MCF 10A (cell line): ENCODE measurements at places on chromosomes 16 and 17.

DNA sequence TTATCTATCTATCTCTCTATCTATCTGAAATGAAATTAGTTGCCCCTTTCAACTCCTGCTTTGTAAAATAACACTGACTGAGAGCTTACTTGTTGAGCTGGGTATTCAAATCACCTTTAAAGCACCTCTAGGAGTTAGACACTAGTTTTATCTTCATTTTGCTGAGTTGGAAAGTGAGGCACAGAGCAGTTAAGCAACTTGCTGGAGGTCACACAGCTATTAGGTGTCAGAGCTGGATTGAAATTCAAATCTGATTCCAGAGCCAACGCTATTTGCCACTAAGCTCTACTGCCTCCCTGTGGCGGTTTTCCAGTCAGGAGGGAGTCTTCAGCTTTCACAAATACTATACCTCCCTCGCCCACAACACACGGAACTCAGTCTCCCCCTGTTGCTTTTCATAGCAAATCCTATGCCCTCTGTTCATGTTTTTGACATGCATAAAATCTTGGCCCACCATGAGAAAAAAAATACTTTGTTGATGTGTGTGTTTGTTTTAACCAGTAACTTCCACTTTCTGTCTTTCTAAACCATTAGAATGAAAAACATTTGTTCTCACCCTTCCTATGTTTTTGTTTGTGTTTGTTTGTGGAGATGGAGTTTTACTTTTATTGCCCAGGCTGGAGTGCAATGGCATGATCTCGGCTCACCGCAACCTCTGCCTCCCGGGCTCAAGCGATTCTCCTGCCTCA lies 74.8 kb upstream of the SMURF2 start:
- no peak overlapping the region for H3K27ac ChIP-seq
- DNase-seq = peak; percentile 59
- H3K4me1 ChIP-seq = peaks cover 17% of the 10 kb centered on the region
- no peaks in the 10 kb centered on the region for H3K27me3 ChIP-seq

- peaks cover 5% of the 10 kb centered on the region for H3K36me3 ChIP-seq
- no peak for DNase-seq
- no peaks in the 10 kb centered on the region for H3K27me3 ChIP-seq
- H3K27ac ChIP-seq = no peak overlapping the region
Measured at GRCh38 chr16:69496376-69496775, 69.4 kb upstream of the NFAT5 start.

DNA sequence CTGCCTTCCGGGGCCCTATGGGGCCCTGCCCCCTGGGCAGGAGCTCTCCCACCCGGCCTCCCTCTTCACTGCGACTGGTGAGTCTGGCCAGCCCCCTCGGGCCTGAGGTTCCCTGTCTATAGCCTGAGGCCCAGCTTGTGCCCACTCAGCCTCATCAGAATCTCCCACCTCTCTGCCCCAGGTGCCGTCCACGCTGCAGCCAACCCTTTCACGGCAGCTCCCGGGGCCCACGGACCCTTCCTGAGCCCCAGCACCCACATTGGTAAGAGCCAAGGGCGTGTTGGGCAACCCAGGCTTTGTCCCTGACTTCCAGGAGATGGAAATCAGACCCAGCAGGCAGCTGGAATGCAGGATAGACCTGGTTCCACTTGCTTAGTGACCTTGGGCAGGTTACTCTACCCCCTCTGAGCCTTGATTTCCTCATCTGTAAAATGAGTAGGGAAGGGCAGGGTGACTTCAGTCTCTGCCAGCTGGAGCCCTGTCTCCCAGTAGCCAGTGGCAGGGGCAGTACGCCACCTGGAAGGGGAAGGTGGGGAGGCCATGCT lies 9.2 kb downstream of the FBRS start:
- H3K4me3 ChIP-seq = no peak overlapping the region
- DNase-seq = no peak
- H3K4me1 ChIP-seq = no peaks in the 10 kb centered on the region
- peaks cover 71% of the 10 kb centered on the region for H3K36me3 ChIP-seq
- H3K27ac ChIP-seq = no peak overlapping the region

DNA sequence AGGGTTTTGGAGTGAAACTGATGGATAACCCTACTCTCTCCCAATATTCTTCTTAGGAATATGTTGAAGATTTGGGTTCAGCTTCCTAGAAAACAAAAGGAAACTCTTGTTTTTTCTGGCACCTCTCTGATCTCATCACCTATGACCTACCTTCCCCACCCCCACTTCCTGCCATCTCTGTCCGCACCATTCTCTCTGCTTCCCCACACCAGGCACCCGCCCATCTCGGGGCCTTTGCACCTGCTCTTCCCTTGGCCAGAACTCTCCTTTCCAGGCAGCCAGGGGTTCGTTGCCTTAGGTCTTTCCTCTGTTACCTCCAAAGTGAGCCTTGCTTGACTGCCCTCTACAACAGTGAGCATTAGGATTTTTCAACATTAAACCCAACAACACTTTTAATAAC lies 159.7 kb downstream of the IRX3 start:
- no peaks in the 10 kb centered on the region for H3K4me1 ChIP-seq
- H3K27ac ChIP-seq = no peak overlapping the region
- H3K4me3 ChIP-seq = no peak overlapping the region
- no peaks in the 10 kb centered on the region for H3K36me3 ChIP-seq

- H3K4me1 ChIP-seq = no peaks in the 10 kb centered on the region
- DNase-seq = no peak
- H3K4me3 ChIP-seq = no peak overlapping the region
- no peaks in the 10 kb centered on the region for H3K27me3 ChIP-seq
Measured at GRCh38 chr16:13680021-13680889, 239.7 kb upstream of the ERCC4 start.

DNA sequence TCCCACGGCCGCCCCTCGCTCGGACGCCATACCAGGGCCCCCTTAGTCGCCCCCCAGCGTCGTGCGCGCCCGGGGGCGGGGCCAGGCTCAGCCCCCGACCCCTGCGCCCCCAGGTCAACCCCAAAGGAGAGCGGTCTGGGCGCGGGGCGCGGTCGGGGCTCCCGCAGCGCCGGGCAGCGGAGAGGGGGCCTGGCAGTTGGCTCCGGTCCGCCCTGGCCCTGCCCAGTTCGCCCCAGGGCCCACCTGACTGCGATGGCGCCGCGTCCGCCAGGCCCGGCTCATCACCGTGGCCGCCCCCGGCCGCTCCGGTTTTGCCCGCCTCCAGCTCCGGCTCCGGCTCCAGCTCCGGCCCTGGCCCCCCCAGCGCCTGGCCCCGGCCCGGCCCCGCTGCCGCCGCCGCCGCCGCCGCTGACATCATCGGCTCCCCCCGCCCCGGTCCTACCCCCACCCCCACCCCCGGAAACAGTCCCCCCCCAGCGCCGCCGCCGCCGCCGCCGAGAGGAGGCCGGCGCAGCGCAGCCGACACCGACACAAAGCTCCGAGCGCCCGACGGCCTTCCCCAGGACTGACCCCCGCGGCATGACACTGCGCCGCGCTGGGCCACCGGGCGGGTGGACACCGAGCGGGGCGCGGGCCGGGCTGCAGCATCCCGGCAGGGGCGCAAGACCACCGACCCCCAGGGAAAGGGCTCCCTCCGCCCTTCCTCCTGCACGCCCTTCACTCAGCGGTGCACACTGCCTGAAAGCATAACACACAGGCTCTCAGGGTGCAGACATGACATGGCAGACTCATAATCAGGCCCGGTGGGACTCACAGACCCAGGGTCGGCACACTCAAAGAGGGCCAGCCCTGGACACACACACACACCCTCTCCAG lies at the start of gene ZBTB4:
Gene ZBTB4, minus strand, starts transcription at position 419 of the 876 bp plus-strand sequence. CDS start 12,830 bp downstream, outside the sequence.
- H3K4me3 ChIP-seq = peak within 1 kb of the TSS; percentile 84
- DNase-seq = no peak
- peaks cover 32% of the 10 kb centered on the region for H3K36me3 ChIP-seq
- H3K27me3 ChIP-seq = no peaks in the 10 kb centered on the region
- peak within 1 kb of the TSS; percentile 89 for H3K27ac ChIP-seq

GRCh38 chr16:31213342-31213741 lies 577 bp upstream of the TRIM72 start:
- no peak overlapping the region for H3K4me3 ChIP-seq
- no peaks in the 10 kb centered on the region for H3K36me3 ChIP-seq
- H3K27me3 ChIP-seq = peaks cover 45% of the 10 kb centered on the region
- H3K27ac ChIP-seq = no peak overlapping the region
- H3K4me1 ChIP-seq = no peaks in the 10 kb centered on the region

GRCh38 chr16:23899869-23900268 lies 64.1 kb downstream of the PRKCB start:
- peaks cover 15% of the 10 kb centered on the region for H3K27me3 ChIP-seq
- H3K36me3 ChIP-seq = no peaks in the 10 kb centered on the region
- peaks cover 14% of the 10 kb centered on the region for H3K4me1 ChIP-seq
- DNase-seq = no peak

GRCh38 chr16:61277849-61278248 lies 758.4 kb downstream of the CDH8 start:
- H3K36me3 ChIP-seq = no peaks in the 10 kb centered on the region
- H3K27me3 ChIP-seq = peaks cover 27% of the 10 kb centered on the region
- no peak overlapping the region for H3K27ac ChIP-seq

- peak; percentile 61 for DNase-seq
- H3K27ac ChIP-seq = no peak overlapping the region
- H3K4me3 ChIP-seq = no peak overlapping the region
- peaks cover 4% of the 10 kb centered on the region for H3K4me1 ChIP-seq
Measured at GRCh38 chr16:66905633-66906539, 12.8 kb downstream of the CDH16 start.

- peak overlapping the region; percentile 91 for H3K27ac ChIP-seq
- DNase-seq = peak; percentile 68
- peaks cover 59% of the 10 kb centered on the region for H3K36me3 ChIP-seq
Measured at GRCh38 chr16:1960665-1961630, 1.6 kb downstream of the NDUFB10 start.

DNA sequence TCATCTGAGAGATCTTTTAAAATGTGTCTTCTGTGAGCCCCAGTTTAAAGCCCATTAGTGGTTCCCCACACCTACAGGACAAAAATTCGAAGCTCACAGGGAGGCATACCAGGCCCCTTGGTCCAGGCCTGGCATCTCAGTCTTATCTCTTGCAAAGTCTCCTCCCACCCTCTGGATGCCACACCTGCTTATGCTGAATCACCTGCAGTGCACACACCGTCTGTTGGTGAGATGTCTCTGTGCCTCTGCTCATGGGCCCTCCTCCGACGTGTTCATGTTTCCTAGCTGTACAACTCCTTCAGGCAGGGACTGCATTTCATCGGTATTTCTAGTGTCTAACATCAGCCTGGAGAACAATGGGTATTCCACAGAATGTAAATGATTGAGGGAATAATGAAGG lies 41.6 kb downstream of the RNF157 start:
- H3K4me3 ChIP-seq = no peak overlapping the region
- no peaks in the 10 kb centered on the region for H3K27me3 ChIP-seq
- H3K36me3 ChIP-seq = no peaks in the 10 kb centered on the region
- no peak for DNase-seq
- H3K27ac ChIP-seq = peak overlapping the region; percentile 7

GRCh38 chr17:1870592-1870991 lies 40.8 kb downstream of the RPA1 start:
- H3K27ac ChIP-seq = no peak overlapping the region
- H3K4me3 ChIP-seq = no peak overlapping the region
- no peaks in the 10 kb centered on the region for H3K27me3 ChIP-seq
- peaks cover 67% of the 10 kb centered on the region for H3K36me3 ChIP-seq
- no peaks in the 10 kb centered on the region for H3K4me1 ChIP-seq

DNA sequence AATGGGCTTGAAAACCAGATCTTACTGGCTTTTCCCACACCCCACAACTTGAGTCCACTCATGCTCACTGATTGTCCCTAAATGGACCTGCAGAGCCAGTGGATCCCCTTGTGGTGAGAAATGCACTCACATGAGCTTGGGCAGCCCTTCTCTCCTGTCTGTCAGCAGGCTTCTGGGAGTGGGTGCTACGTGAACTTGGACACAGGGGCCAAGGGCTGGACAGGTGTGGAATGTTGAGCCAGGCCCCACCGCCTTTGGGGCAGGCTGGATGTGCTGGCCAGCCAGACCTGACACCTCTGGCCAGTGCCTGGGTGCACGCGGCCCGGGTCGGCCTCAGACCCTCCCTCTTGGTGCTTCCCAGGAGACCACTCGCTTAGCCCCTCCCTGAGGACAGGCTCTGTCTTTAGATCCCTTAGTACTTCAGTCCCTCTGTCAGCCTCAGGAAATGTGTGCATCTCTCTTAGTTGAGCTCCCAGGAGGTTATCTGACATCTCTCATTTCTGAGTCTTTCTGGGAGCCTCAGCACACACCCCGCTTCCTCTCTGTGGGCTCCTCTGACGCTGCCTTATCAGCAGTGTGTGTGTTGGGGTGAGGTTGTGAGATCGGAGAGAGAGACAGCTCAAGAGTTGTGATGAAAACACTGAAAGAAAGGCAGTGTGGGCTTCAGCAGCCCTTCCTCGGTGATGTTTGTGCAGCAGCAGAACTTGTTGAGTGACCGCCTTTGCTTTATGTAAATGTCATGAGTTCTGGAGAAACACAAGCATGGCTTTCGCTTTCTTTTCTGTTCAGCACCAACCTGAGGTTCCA lies 117.0 kb downstream of the RAB11FIP4 start:
- H3K4me1 ChIP-seq = no peaks in the 10 kb centered on the region
- no peak for DNase-seq
- H3K27me3 ChIP-seq = no peaks in the 10 kb centered on the region
- H3K36me3 ChIP-seq = no peaks in the 10 kb centered on the region
- H3K27ac ChIP-seq = no peak overlapping the region
- H3K4me3 ChIP-seq = no peak overlapping the region

DNA sequence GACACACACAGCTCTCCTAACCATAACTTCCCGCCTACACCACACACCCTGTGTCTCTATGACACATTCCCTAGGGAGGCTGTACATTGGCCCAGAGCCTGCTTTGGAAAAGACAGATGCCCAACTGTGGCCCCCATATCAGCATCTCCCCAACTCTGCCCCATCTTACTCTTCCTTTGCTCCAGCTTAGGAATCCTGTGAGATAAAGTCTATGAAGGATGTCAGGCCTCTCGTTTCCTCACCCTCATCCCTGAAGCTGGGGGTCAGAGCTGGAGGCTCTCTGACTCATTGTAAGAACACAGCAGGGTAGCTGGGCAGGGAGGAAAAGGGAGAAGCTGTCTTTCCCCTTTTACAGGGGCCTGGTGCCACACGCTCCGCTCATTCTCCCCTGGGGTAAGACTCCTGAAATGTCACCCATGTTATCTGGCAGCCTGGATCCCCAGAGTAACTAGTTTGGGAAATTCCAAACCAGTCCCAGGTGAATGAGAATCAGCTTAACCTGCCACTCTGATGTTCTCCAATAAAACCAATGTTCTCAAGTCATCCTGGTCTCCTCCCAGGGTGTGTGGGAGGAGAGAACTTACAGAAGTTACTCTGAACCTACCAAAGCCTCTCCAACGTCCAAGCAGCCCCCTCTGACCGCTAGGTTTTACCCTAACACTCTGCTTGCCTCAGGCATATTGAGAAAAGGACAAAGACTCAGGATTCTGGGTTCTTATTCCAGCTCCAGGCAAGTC lies 2.8 kb downstream of the RAPGEFL1 start:
- peaks cover 31% of the 10 kb centered on the region for H3K4me1 ChIP-seq
- H3K27ac ChIP-seq = peak overlapping the region; percentile 74
- no peaks in the 10 kb centered on the region for H3K27me3 ChIP-seq
- H3K36me3 ChIP-seq = peaks cover 12% of the 10 kb centered on the region
